ENCODE measurements at places on chromosomes 4 and X.

DNA sequence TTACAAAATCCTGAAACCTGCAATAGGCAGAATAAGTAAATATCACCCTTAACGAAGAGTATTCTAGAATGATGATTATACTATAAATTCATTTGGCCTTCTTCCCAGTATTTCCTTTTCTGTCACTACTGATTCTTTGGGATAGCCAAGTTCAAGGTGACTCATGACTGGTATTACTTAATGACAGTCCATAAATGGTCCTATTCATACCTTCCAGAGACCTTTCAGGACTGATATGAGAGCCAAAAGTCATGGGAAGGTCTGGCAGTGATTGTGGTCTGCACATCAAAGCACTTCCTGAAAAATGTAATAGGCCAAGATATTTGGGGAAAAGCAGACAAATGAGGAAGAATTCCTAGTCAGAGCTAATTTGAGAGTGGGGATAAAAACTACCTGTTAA, 239.6 kb upstream of the FAM47A start:
- DNase-seq, result no peak

- DNase-seq, result peak; percentile 71
Observed at GRCh38 chrX:154436983-154437752, at the start of gene GDI1. Gene GDI1, plus strand, starts transcription at chrX:154437154. Its CDS starts 101 bp downstream, at chrX:154437255.

DNA sequence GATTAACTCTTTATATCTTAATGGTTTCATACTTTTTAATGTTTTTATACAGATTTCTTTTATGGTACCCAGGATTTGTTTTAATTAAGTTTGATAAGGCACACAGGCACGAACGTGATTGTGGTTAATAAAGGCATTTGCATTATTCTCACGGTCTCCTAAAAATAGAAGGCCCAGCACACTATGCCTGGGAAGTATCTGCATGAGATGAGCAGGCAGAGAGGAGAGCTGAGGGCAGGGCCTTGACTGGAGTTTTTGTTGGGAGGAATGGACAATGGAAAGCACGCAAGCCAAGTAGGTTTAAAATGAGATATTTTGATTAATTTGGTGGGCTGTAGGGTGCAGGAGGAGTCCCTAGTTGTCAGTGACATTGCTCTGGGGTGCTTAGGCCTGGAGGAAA, 1714.3 kb upstream of the PCDH7 start:
- DNase-seq, result no peak

DNA sequence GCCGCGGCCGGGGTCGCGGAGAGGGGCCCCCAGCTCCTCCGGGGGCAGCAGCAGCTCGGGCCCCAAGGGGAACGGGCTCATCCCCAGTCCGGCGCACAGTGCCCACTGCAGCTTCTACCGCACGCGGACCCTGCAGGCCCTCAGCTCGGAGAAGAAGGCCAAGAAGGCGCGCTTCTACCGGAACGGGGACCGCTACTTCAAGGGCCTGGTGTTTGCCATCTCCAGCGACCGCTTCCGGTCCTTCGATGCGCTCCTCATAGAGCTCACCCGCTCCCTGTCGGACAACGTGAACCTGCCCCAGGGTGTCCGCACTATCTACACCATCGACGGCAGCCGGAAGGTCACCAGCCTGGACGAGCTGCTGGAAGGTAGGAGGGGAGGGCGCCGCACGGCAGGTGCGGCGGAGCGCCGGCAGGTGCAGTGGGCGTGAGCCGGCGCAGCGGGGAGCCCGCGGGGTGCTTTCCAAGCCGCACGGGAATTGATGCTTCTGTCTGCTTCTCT, 886 bp downstream of the DCLK2 start:
- peak; percentile 52 for DNase-seq

DNA sequence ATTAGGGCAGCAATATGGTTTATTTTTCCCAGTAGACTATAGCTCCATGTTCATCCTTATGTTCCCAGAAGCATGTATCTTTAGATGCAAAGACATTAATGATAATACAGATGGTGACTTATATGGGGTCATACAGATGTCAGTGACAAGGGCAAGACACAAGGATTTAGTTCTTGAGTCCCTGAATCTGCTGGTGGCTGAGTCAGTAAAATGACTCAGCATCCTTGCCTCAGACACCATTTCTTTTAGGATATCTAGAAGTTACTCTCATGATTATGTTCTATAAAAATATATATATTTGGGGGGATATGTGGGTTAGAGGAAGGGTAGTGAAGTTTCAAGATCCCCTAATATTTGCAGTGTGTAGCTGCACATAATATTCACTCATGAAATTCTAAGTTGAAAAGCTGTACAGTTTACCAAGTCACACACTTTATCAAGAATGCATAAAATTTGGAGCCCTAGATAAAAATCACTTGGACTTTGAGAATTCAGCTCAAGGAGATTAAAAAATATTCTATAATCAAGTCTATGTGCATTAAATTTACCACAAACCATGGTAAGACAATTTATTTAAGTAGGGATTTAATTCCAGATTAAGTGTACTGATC, 101.9 kb downstream of the LNX1 start:
- DNase-seq, result peak; percentile 75

- DNase-seq, result peak; percentile 97
Observed at GRCh38 chr4:54784161-54784671, 126.5 kb downstream of the KIT start.

DNA sequence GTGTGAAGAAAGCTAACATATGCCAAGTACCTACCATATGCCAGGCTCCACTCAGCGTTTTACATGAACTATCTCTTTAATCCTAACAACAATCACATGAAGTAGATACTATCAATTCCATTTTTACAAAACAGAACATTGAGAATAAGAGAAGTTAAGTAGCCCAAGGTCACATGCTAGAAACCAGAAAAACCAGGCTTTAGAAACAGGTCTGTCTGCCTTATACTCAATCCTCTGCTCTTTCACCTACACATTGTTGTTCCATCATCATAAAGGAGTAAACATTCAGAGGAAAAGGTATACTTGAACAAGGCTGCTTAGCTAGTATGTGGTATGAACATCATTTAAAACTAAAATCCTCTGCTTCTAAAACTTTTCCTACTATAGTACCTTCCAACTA, 42.1 kb downstream of the WDFY3 start:
- no peak for DNase-seq

GRCh38 chr4:172688534-172688933, 480.1 kb upstream of the GALNT7 start:
- no peak for DNase-seq

- no peak for DNase-seq
Observed at GRCh38 chr4:36286481-36286871, 5.1 kb downstream of the DTHD1 start.

GRCh38 chr4:71663780-71664179, 120.1 kb downstream of the GC start:
- DNase-seq, result no peak

DNA sequence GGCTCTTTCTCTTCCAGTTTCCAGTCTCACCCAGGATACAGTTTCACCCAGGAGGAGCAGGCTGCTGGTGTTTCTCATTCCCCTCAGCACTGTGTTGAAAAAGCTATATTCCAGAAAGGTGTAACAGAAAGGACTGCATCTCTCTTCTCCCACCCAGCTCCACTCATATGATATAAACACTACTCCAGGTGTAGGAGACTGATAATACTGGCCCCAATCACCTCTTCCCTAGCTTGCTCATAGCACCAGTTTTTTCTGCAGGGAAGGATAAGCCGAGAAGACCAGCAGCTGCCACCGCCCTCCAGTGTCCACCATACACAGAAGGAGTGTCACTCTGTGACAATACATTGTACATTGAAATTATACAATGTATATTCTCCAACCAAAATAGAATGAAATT, 105.5 kb upstream of the STK26 start:
- DNase-seq, result no peak

GRCh38 chrX:43564953-43565352, 91.1 kb upstream of the MAOA start:
- DNase-seq, result no peak

- DNase-seq, result peak; percentile 34
Observed at GRCh38 chr4:51931461-51931860, 88.5 kb downstream of the DCUN1D4 start.

DNA sequence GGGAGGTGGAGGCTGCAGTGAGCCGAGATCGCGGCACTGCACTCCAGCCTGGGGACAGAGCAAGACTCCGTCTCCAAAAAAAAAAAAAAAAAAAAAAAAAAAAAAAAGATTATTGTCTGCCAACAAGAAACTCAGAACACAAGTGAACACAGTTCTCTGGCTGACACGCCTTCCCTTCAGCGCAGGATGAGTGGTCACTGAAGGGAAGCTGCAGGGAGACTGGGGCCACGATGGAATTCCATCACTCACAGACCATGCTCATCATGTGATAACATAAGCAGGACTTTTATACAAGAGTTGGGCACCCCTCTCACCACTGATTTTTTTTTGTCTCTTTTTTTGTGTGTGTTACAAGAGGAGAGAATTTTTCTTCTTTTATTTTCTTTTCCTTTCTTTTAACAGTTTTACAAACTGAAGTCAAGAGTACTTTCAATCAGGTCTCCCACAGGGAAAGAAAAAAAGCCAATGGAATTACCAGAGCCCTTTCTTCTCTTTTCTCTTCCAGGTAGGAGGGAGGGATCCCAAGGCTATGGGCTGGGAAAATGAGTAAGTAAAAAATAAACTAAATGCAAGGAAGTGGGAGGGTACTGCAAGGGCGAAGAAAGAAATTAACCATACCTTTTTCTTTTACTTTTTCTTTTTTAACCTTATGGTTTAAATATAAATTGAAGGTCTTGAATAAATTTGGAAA, 435.6 kb downstream of the GPM6A start:
- no peak for DNase-seq

DNA sequence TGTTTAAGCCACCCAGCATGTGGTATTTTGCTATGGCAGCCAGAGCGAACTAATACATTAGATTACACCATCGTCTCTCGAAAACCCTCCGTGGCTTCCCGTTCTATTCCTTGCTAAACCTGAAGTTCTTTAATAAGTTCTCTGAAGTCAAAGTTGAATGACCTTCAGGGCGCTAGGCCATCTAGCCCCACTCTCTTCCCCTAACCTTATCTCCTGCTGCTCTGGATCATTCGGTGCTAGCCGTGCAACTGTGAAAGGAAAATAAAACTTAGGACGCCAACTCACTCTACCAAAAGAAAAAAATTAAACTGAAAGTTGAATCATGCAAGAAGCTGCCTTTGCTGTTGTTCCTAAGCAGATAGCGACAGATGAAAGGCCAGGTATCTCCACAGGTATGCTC, 40.0 kb downstream of the CHRNA9 start:
- no peak for DNase-seq

GRCh38 chr4:139774759-139775487, 109.3 kb downstream of the MGST2 start:
- DNase-seq, result no peak

GRCh38 chr4:89254847-89255246, 52.8 kb downstream of the GPRIN3 start:
- peak; percentile 18 for DNase-seq

DNA sequence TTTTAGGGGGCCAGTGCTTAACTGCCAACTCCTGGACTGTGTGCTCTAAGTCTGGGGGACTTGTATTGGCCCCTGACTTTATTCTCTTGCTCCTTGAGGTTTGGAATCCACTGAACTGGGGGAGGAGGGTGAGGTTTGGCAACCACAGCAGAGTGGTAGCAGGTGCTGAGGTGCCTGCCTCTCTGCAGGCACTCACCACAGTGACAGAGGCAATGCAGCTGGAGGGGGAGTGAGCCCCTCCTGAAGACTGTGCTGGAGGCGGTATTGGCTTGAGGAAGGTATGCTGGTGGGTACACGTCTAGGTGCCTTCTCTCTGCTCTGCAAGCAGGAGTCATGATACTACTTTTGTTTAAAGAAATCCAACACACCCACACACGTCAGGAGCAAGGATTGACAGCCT, 24.6 kb downstream of the CFAP299 start:
- DNase-seq, result no peak

DNA sequence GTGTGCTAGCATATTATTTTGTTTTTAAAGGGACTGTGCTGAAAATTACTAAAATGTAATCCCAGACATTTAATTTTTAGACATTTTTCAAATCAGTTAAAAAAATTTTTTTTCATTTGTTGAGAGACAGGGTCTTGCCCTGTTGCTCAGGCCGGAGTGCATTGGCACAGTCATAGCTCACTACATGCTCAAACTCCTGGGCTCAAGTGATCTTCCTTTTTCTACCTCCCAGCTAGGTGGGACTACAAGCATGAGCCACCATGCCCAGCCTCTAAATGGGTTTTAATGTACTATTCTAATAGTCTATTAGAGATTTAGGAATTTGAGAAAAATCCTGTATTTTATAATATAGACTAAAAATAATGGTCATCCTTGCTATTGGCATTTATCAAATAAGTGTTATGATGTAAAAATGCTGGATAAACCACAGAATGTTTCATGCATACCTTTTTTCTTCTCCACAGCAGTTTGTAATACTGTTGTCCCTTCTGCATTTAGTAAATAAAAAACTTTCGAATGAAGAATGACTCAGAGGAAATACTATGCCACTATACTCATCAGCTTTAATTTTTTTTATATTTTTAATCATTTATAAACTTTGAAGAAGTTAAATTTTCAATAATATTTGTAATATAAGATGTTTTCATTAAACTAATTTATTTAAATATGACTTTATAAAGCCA, 29.9 kb downstream of the CPEB2 start:
- peak; percentile 52 for DNase-seq
